ENCODE measurements at places on chromosomes 4 and X.

DNA sequence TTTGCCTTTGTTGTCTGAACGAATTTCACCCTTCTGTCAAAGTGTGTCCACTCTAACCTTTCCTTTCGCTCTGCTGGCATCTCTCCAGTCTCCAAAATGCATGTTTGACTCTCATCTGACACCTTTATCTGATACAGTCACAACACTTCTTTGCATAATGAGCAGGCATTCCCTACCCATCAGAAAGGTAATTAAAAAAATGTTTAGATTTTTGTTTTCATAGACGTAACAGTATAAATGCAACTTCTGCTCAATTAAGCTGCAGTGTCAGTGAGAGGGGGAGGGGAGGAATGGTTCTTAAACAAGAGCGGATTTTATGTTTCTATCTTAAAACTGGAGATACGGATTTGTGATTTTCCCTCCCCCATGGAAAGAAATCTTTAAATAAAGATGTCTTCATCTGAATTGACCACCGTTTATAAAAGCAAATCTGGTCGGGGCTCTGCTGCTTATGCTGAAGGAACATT, 70.2 kb downstream of the CXXC4 start:
- DNase-seq: no peak

DNA sequence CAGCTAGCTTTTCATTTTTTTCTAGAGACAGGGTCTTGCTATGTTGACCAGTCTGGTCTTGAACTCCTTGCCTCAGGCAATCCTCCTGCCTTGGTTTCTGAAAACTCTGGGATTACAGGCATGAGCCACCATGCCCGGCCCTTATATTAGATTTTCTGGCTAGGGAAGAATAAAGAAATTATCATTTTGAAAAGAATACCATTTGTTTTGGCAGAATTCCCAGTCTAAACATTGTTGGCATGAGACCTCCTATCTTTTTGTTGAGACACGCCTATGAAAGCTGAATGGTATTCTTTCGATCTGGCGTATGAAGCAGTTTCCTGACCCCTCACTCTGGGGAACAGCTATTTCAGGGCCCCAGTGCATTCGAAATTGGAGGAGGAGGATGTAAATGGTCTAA, 107.0 kb downstream of the REPS2 start:
- no peak for DNase-seq

GRCh38 chr4:100257567-100257966, 67.3 kb upstream of the DDIT4L start:
- DNase-seq: no peak

GRCh38 chr4:19689511-19689910, 562.2 kb upstream of the SLIT2 start:
- peak; percentile 39 for DNase-seq

DNA sequence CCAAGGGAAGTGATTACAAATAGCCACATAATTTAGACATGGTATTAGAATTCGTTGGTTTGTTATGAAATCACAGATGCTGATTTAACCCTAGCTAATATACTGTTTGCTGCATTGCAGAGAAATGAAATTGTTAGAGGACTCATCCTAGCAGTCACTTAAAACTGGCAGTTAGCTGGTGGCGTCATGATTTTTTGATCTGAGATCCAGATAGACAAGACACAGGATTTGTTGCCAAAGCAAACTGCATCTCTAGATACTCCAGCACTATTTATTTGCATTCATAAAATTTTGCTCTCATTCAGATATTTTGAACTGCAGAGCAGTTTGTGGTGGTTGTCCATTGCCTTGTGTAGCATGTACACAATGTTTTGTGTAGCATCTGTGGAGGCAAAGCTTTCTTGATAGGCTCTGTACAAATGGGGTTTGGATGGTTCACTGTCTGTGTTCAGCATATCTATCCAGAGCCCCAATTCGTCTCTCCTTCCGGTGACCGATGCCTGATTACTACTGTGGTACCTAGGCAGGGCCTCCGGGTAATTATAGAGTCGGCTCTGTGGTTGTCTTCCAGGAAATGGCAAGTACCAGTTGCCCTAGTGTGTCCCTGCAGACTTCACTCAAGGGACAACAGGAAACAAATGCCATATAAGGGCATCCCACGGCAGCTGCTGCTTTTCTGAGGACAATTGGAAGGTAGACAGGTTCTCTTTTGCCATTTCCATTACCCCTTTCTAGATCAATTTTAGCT, 30.1 kb upstream of the SPARCL1 start:
- no peak for DNase-seq

- no peak for DNase-seq
Measured at GRCh38 chr4:167811958-167812357, 280.4 kb upstream of the ANXA10 start.

DNA sequence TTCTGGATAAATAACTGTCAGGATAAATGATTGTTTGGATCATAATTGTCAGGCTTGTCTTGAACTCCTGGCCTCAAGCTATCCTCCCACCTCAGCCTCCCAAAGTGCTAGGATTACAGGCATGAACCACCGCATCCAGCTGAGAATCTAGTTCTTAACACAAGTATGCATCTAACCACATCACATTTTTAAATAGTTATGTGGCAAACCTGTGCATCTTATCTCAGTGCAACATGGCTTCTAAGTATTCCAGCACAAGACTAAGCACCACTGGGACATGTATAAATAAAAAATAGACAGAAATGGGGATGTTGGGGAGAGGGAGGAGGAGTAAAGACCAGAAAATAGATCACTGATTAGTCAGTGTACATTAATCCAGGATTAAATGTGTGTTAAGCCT, 74.7 kb upstream of the TBL1X start:
- DNase-seq: no peak

DNA sequence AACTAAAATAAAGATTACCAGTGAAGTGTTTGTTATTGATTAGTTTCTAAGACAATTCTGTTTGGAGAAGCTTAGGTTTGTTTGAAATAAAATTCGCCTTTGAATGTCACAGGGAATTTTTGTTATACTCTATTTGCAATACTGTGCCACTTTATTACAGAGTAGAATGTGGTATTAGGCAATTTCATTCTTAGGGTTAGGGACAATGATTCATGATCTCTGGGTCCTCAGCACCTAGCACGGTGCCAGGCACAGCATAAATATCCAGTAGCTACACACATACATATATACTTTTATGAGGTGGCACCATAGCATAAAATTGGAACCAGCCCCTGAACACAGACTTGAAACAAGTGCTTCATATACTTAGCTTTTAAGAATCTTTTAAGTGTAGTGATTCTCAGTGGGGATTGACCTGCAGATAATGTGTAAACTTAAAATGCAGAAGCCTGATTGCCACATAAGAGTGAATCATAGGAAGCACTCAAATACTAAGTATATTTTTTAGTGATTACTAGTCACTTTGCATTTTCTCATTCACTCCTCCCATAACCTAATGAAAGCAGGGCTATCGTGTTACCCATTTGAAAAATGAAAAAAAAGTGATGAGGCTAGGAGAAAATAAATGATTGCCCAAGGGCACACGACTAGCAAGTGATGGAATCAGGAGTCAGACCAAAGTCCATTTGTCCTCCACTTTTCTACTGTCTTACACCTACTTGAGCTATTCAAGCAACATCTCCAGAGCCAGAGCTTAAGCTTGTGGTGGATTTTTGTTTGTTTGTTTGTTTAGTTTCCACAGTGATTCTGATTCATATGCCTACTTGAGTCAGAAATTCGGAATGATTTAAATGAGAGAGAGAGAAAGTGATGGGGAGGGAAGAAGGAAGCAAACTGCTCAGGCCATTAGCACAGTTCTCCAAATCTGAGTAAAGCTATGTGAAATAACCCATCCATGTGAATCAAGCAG, 366.0 kb upstream of the FGF13 start:
- DNase-seq: peak; percentile 20

GRCh38 chrX:2799369-2799768, 29.4 kb upstream of the GYG2 start:
- DNase-seq: no peak

GRCh38 chrX:21529771-21530170, 128.4 kb downstream of the KLHL34 start:
- DNase-seq: no peak

GRCh38 chr4:152651473-152652060, 28.2 kb downstream of the TMEM154 start:
- no peak for DNase-seq

DNA sequence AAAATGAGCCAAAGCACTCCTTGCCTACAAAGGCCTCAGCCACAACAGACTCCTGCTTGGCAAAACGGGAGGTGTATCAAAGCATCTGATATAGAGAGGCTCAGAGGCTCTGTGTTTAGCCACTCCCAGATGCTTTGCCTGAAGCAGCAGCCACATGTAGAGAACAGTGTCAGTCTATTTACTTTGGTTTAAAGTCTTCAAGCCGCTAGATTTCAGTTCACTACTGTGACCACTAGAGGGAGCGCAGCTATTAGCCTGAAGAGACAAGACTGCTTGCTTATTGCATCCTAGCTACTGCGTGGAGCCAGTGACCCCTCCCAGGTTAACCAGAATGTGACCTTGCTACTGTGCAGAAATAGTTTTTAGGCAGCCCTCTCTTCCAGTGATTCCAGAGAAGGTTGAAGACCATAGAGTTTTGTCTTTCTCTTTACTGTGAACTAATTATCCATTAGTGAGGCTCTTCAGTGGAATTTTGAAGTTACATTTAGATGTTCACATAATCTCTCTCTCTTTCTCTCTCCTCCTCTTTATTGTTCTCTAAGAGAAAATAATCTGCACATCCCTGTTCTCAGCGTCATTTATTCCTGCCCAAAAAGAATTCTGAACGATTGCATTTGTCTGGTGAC, 39.3 kb downstream of the BMP3 start:
- peak; percentile 73 for DNase-seq

DNA sequence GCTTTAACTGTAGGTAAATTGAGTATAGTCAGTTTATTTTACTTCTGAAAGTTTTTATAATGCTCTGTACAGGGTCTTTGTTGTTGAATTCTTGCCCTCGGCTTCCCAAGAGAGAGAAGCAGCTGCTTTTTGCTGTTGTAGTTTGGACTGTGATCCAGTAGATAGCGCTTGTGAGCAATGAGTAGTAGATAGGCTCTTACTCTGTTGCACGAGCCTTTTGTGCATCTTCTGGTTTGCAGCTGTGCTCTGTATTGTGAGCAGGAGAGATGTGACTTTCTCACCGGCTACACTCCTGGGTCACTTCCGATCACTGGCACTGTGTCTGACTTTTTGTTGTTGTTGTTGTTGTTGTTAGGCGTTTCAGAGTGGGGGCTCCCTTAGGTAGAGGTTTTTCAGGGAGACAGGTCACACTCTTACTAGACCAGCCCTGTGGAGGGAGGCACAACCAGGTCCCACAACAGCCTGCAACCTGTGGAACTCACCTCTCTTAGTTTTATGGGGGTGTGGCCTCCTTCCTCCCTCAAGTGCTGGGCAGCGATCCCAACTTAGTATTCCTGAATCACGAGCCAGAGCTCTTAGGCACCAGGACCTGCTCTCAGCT, 822.1 kb upstream of the GALNTL6 start:
- no peak for DNase-seq

DNA sequence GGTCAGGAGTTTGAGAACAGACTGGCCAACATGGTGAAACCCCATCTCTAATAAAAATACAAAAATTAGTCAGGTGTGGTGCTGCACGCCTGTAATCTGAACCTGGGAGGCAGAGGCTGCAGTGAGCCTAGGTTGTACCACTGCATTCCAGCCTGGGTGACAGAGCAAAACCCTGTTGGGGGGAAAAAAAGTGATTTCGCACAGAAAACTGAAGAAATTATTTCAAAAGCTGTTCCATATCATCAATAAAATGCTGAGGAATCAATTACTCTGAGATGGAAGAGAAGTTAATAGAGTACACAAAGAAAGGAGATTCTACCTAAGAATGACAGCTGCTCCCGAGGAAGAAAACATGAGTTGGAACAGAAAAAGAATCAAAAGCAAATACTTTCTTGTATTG, 95.9 kb downstream of the PDGFC start:
- DNase-seq: no peak
